CD4-positive, alpha-beta T cell treated with Interleukin-15 for 1 hour (primary cell): ENCODE measurements at places on chromosomes 13 and 19.

- DNase-seq: no peak
Observed at GRCh38 chr13:76638181-76638580, 248.0 kb downstream of the KCTD12 start.

DNA sequence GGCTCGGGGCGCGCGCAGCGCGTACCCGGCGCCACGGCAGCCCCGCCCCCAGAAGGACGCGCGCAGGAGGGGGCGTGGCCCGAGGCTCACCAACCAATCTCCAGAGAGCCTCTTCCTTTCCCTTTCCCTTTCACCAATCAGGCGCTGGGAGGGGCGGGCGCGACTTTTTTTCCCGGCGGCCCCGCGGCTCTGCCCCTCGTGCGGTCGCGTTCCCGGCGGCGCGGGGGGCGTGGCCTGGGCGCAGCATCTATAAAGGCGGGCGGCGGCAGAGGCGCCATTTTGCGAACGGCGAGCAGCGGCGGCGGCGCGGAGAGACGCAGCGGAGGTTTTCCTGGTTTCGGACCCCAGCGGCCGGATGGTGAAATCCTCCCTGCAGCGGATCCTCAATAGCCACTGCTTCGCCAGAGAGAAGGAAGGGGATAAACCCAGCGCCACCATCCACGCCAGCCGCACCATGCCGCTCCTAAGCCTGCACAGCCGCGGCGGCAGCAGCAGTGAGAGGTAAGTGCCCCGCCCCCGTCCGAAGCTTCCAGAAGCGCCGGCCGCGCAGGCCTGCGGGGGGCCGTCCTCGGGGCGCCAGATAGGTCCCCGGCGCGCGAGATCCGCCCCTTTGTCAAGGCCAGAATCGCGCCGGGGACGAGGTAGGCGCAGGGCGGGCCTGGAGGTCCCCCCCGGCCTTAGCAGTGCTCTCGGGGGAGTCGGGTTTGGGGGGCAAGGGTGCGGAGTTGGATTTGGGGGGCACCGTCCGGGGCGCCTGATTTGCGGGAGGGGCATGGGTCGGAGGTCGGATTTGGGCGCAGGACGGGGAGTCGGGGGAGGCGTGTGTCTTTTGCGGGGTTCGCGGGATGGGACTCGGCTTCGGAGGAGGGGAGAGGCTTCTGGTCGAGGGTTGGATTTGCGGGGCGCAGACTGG, 12.5 kb downstream of the PEAK3 start:
- DNase-seq: peak; percentile 98

- no peak for DNase-seq
Observed at GRCh38 chr19:1461862-1462261, 11.9 kb downstream of the APC2 start.

- DNase-seq: no peak
Observed at GRCh38 chr13:58865286-58865685, 1233.7 kb downstream of the PCDH17 start.

- DNase-seq: no peak
Observed at GRCh38 chr13:94706101-94706842, 6.1 kb downstream of the SOX21 start.
